Fibroblast of skin of right quadriceps (primary cell): ENCODE measurements at places on chromosomes 1 and 21.
A peak's percentile ranks its signal among the peaks of the same experiment; 100 is the strongest.

DNA sequence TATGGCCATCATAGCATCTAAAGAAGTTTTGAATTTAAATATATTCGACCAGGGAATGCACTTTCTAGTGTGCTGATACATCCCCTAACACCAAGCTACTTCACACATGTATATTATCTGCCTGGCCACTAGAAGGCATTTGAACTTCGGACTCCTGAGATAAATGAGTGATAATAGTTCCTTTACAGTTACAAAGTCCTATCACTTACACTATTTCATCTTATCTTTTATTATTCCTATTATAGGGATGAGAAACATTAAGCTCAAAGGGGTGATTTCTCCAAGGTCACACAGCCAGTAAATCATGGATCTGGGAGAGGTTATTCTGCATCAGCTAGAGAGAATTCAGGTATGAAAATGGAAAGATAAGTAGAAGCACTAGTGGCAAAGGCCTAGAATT, 40.3 kb downstream of the GPATCH2 start:
- DNase-seq: no peak

DNA sequence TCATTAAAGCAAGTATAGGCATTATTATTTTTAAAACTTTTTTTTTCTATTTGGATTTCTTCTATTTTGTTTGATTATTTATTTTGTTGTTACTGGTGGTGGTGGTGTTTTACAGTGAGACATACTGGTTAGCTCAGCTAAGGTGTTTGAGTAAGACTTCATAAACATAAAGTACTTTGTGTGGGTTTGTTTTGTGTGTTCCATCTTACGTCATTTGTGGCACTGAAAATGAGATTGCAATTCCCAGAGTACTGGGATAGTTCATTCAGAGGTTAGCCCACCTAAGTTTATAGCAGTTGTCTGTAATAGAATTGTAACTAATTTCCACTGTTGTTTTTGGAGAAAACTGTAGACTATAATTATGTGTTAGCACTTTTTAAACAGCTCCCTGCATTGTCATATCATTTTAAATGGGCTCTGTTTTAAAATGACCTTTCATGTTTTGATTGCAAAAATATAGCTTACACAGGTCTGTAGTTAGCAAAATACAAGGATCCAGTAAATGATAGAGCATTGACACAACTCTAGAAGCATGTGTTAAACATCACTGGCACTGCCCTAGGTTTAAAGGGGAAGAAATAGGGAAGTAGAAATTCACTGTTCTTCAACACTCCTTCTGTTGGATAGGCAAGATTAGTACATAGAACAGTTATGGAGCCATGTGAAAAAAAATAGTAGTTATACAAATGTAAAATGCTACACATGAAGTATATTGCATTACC, 171.7 kb downstream of the NFIA start:
- no peak for DNase-seq

DNA sequence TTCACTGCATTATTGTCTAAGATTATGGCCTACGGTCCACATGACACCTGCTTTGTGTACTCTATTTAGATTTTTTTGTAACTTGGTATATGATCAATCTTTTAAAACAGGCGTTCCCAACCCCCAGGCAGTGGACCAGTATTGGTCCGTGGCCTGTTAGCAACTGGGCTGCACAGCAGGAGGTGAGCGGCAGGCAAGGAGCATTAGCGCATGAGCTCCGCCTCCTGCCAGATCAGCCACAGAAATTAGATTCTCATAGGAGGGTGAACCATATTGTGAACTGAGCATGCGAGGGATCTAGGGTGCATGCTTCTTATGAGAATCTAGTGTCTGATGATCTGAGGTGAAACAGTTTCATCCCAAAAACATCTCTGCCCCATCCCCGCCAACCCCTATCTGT, 228.4 kb upstream of the NR5A2 start:
- no peak for DNase-seq

GRCh38 chr1:24074196-24074595, 37.7 kb downstream of the MYOM3 start:
- no peak for DNase-seq

- DNase-seq: no peak
Measured at GRCh38 chr1:77421504-77422233, 139.8 kb downstream of the AK5 start.

DNA sequence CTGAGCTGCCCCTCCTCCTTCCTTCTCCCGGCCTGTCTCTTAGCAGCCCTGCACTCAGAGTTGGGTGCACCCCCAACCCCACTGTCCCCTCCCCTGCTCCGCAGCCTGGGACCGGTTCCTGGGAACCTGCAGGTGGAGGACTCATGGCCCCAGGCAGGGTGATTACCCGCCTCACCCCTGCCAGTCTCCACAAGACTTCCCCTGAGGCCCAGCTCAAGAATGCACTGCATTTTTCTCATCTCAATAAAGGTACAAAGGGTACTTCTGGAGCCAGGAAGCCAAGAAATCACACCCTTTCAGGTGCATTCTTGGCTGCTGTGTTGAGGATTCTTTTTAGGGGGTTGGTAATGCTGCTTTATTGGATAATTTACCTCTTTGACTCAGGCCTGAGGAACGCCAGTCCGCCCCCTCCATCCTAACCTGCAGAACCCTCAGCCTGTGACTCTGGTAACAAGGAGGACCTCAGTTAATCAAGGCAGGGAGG, 126.3 kb upstream of the TMPRSS2 start:
- no peak for DNase-seq

- DNase-seq: peak; percentile 19
Measured at GRCh38 chr1:9687874-9688582, 36.5 kb downstream of the PIK3CD start.

DNA sequence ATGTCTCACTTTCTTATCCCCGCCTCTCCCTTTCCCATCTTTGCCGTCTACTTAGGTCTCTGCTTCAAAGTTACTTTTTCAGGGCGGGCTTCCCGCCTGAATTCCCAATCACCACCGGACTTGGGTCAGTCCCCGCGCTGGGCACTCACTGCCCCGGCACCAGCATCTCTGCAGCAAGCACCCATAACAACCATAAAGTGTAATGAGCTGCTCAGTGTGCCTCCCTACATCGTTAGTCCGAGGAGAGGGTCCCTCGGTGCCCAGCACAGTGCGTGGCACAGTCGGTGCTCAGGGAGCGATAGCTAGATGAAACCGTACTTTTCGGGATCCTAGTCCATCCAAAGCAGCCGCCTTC, 633 bp upstream of the CTPS1 start:
- DNase-seq: no peak

DNA sequence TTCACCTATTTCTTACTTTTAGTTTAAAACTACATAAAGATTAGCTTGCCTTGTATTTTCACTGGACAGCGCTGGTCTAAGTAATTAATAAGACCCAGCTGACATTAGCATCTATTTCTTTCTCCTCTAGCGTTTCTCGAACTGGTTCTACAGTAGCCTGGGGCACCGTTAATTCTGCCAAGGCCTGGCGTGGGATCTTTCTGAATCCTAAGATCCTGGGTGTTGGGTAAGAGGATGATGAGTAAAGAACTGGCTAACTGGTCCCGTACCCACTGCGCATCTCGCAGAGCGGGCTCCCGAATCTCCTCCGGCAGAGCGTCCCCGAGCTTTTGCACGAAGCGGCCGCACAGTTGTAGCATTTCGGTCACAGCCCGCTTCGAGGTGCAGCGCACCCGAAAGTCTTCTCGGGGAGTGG, 309 bp downstream of the NSL1 start:
- no peak for DNase-seq

GRCh38 chr1:14037101-14037847, 337.3 kb downstream of the PRDM2 start:
- no peak for DNase-seq

DNA sequence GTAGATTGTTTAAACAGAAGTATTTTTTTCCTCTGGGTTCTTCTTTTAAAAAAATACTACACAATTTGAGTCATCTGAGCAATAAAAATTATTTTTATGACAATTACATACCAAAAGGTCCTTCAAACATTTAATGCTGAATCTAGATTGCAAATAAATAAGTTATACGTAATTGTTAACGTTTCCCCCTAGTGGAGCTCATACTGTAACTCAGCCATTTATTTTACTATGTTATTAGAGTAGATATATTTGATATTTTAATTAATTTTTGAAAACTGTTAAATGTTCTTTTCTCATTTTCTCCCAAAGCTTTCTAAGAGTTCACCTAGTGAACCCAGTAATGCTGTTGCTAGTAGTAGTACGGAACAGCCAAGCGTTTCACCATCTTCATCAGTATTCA, 33.5 kb downstream of the ZMYM1 start:
- DNase-seq: no peak

GRCh38 chr1:74502858-74503257, 9.6 kb downstream of the LRRC53 start:
- DNase-seq: no peak

DNA sequence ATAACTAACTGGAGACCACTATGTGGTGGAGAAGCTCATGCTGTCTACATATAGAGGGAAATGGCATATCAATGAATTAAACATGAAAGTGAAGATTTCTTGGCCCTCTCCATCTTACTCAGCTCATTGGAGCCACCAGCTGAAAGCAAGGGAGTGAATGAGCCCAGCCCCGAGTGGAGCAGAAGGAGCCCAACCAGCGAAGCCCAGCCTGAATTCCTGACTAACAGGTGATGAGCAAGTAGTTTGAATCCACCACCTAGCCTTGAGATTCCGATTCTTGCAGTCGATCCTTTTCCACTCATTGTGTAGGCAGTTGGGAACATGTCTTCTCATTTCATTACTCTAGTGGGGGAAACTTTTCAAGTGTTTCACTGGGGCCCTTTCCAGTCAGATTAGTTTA, 18.6 kb upstream of the ST6GALNAC3 start:
- DNase-seq: no peak

DNA sequence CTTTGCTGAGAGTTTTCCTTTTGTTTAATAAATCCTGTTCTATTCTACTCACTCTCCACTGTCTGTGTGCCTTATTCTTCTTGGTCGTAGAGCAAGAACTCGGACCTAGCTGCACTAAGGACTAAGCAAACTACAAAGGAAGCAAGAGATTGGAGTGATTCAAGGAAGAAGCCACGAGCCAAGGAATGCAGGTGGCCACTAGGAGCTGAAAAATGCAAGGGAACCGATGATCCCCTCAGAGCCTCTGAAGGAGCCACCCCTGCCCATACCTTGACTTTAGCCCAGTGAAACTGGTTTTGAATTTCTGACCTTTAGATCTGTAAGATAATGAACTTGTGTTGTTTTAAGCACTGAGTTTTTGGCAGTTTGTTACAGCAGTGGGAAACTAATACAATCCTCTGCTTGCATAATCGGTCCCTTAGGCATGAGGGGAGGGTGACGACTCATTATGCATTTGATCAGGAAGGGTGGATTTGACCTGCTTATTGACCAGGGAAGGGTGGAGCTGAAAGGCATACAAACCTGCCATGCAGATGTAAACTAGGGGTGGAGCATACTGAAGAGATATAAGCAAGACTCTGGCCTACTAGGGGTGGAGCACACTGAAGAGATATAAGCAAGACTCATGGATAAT, 6.2 kb upstream of the CA6 start:
- peak; percentile 38 for DNase-seq

DNA sequence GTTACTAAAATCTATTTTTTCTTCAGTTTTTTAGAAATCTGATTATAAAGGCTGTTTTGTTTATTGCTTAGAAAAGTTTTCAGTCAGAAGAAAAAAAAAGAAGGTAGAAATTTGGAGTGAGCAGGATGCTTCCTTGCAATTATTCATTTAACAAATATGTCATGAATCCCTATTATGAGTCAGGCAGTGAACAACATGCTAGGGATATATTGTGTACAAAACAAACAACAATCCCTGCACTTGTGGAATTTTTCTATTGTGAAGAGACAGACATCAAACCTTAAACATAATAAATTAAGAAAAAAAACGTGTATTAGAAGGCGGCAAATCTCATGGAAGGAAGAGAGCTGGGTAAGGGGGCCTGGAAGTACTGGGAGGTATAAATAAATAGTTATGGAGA, 664.1 kb upstream of the CAMK1G start:
- peak; percentile 51 for DNase-seq

- DNase-seq: no peak
Measured at GRCh38 chr1:247288341-247288740, 32.5 kb downstream of the VN1R5 start.

DNA sequence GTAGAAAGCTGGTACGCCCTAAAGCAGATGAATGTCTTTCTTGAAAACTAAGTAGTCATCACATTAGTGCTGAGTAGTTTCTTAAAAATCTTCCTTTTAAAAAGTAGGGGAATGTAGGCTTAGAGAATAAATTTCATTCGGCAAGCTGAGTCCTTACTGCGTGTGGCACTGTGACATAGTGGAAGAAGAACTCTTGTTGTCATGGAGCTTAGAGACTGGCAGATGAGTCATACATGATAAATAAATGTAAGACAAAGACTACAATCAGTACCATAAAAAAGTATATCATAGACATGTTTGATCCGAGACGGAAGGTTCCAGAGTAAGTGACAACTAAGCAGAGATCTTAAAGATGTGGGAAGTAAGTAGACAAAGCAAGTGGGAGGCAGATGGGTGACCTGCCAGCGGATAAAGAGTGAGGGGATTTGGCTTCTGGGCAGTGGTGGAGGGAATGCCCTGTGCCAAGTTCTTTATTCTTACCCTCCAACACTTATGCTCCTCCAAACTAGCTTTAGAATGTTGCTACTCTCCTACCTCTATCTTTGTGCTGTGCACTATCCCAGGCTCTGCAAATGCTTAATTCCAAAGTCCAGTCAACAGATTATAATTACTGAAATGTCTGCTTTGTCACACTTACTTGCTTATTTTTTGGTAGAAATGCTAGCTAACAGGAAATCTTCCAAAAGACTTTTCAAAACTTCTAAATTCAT, 608.5 kb upstream of the USP24 start:
- peak; percentile 63 for DNase-seq

DNA sequence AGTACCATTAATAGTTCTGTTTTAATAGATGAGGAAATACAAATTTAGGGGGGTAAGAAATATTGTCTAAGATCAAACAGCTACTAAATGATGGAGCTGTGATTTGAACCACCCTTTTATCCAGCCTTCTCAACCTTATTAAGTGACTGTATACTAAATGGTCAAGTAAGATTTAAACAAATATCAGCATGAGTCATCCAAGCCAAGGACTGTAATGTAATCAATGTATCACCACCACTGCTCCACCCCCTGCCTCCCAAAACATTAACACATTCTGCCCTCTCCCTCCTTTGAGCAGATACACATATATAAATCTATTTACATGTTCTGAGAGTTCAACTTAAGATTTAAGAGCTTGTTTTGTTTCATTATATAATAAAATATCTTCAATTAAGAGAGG, 58.9 kb downstream of the LRRC40 start:
- DNase-seq: peak; percentile 35

- no peak for DNase-seq
Measured at GRCh38 chr1:12464045-12464461, 154.0 kb downstream of the DHRS3 start.

DNA sequence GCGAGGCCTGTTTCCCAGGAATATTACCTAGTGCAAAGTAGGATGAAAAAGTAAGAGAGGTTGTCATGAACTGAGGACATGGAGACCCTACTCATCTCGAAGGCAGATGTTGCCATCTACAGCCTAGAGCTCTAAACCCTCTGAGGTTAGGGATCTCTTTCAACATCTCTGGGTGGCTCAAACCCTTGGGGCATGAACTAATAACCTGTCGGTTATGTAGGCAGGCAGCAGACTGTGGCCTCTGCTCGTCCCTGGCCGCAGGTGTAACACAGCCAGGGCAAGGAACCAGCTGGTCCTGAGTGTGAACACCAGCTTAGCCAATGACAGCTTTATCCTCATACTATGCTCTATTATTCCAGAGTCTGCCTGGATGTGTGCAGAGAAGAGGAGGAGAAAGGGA, 13.2 kb downstream of the CAPZB start:
- no peak for DNase-seq

GRCh38 chr21:14046401-14046800, 164.4 kb downstream of the LIPI start:
- no peak for DNase-seq

- DNase-seq: no peak
Measured at GRCh38 chr1:119771770-119772169, 3.1 kb upstream of the HMGCS2 start.
